ENCODE measurements at places on chromosomes 16 and 17.

DNA sequence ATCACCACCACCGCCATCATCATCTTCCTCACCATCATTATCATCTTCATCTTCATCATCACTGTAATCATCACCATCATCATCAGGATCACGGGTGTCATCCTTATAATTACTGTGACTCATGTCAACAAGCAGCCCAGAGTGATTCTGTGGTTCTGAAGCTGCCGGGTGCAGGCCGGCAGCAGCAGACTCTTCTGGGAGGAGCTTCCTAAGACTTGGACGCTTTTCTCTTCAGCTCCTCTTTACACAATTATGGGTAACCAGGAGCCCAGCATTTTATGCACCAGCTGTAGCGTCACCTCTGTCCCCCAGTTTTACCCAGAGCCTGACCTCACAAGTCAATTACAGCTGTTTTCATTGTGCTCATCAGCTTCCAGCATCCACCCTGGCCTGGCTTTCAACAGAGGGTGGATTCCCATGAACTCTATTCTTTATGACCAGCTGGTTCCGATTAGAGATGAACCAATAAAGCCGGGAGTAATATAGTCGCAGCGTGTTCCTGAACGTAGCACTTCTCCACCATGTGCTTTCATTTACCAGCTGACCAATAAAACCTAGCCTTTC, 275.8 kb downstream of the FOXL1 start:
- DNase-seq, result no peak

DNA sequence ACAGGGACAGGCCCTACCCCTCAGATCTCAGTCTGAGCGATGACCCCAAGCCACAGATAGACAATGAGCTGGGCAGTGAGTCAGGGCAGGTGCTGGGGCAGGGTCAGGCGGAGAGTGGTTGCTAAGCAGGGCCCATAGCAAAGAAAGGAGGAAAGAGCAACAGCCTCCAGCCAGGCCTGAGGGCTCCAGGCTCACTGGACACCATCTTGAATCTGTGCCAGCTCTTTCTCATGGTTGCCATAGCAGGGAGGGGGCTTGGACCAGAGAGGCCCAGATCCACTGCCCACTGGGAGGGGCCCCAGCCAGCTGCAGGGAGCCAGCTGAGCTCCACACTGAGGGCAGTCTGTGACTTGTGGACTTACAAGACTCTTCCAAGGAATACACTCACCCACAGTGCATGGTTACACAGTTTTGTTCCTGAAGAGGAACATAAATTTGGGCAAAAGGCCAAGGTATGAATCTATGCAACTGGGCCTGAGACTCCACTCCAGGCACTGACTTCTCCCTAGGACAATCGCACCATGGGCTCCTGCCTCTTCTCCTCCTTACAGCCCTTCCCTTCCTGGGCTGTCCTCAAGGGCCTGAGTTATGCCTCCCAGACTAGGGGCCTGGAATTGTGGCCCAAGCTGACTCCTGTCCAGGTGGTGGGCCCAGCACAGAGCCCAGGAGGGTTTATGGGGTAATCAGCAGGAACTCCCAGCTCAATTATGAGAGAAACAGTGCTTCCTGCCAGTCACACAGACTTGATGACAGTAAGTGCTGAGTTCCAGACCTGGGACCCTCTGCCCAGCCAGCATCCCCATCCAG, 59.9 kb downstream of the BEAN1 start:
- DNase-seq, result peak; percentile 93

- DNase-seq, result no peak
Measured at GRCh38 chr16:13136901-13137300, 235.5 kb downstream of the SHISA9 start.

DNA sequence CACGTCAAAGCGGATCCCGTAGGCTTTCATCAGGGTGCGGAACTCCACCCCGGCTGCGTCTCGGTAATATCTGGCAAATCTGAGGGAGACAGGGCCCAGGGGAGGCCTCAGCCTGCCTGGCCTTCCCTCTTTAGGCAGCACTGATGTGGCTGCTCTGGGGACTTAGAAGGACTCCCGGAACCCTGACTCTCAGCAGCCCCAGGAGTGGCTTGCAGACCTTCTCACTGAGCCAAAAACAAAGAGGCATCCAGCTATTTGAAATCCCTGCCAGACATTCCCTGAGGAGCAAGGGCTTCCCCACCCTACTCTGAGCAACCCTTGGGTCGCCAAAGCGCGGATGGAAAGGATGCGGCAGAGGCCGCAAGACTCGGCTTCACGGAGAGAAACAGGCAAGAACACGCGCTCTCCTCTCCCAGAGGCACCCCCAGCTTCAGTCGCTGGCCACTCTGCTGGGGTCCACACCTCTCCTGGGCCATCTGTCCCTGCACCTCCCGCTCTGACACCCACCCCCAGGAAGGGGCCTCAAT, 7.9 kb downstream of the P2RX5 start:
- no peak for DNase-seq

GRCh38 chr17:72642720-72643119, 449.8 kb downstream of the SLC39A11 start:
- DNase-seq, result no peak
